ENCODE measurements at places on chromosomes 3 and 15.

GRCh38 chr3:50358355-50358910, 888 bp downstream of the TMEM115 start:
- no peak for DNase-seq

DNA sequence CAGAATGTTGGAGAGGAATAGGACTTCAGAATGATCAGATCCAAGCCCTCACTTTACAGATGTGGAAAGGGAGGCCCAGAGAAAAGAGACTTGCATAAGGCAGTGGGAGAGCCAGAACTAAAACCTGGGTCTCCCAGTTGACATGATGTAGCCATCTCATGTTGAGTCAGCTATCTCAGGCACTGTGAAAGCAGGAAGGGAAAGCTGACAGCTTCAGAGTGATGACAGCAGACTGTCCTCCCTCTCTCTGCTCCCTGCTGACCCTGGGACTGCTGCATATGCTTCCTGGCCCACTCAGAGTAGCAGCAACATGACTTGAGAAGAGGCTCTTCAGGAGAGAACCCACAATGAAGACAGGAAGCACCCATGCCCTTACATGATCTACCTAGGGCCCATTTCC, 14.7 kb downstream of the FHIT start:
- DNase-seq: no peak

DNA sequence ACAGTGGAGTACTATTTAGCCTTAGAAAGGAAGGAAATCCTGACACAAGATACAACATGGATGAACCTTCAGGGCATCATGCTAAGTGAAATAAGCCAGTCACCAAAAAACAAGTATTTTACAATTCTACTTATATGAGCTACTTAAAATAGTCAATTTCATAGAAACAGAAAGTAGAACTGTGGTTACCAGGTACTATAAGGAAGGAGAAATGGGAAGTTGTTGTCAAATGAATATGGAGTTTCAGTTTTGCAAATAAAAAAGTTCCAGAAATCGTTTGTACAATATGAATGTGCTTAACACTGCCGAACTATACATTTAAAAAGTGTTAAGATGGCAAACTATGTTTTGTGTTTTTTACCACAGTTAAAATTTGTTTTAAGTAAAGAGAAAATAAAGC, 26.8 kb downstream of the TRANK1 start:
- no peak for DNase-seq

DNA sequence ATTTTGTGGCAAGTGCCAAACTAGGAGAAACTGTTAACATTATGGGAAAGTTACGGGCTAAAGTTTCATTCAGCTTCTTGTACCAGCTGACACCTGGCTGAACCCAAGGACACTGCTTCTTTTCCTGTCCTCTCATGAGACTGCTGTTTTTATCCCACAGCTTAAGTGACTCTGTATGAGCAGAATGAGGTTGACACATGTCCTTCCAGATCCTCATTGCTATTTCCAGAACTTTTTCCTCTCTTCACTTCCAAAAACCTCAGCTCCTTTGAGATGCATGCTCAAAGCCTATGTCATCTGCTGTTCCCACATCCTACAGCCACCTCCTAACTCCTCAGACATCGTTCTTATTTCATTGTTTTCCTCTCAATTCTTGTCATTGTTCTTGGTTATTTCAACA, 183.6 kb downstream of the DCLK3 start:
- no peak for DNase-seq

DNA sequence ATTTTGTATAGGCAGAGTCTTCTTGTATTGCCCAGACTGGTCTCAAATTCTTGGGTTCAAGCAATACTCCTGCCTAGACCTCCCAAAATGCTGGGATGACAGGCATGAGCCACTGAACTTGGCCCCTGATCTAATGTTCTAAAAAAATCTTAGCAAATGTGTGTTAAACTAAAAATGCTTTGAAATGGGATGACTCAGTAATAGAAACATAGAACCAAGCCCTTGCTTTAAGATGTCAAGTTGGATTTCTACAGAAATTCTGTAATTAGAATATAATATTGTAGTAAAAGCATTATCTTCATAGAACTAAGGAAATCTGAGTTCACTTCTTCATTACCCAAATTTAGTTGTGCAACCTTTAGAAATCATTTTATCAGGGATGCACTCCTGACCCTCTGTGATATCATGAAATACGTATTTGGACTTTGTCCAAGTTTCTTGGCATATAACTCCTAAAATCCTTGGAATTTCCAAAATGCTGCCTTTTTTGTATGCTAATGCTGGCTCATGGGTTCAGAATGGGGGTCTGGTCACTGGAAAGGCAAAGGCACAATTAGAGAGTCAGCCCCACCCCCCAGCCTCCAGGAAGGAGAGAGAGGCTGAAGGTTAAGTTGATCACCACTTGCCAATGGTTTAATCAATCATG, 217.3 kb downstream of the TP63 start:
- no peak for DNase-seq

GRCh38 chr3:100360757-100361496, 26.4 kb downstream of the NIT2 start:
- DNase-seq: no peak

DNA sequence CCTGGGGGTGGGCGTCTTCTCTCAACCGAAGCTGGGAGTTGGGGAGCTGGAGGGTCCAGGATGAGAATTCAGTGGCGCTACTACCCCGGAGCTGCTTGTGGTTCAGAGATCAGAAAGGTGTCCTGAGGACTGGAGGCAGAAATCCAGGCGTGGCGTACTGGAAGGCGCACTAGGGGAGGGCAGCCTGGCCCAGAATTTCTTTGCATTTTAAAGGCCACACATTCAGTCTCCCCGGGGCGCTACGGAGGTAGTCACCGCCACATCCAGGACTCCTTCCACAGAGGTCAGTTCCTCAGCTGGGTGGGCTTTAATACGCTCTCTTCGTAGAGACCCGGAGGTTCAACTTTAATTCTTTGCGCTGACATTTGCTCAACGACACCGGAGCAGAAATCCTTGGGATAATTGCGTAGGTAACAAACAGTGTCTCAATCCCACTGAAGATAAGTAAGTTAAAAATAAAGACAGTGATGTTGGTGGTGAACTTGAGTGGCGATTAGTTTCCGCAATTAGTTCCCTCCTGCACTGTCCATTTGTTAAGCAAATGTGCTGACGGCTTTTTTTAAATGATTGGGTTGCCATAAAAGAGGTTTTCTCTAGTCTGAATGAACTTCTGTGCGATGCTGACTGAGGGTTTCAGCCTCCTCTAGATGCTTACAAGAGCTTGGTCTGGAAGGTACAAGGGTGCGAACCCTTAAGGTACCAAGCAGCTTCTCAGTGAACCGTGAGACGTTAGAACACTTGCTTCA, 535 bp downstream of the MCTP2 start:
- no peak for DNase-seq

GRCh38 chr15:101380146-101380545, 85.1 kb upstream of the SNRPA1 start:
- DNase-seq: no peak

GRCh38 chr3:111352585-111352984, 189.4 kb upstream of the CD96 start:
- no peak for DNase-seq

DNA sequence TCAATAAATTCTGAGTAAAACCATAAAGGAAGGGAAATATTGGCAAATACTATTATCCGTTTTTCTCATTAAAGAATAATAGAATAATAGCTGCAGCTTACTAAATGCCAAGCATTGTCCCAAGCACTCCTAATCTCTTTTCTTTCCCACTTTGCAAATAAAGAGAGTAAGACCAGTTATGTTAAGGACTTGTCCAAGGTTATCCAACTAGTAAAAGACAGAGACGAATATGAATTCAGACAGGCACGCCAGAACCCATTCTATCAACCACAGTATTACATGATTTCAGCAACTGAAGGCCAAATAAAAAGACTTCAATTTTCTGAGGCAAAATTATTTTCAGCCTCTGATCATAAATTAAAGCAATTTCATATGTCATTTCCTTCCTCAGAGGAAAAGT, 235.5 kb downstream of the STAG1 start:
- no peak for DNase-seq

GRCh38 chr15:69158201-69158842, 2.1 kb upstream of the GLCE start:
- no peak for DNase-seq

DNA sequence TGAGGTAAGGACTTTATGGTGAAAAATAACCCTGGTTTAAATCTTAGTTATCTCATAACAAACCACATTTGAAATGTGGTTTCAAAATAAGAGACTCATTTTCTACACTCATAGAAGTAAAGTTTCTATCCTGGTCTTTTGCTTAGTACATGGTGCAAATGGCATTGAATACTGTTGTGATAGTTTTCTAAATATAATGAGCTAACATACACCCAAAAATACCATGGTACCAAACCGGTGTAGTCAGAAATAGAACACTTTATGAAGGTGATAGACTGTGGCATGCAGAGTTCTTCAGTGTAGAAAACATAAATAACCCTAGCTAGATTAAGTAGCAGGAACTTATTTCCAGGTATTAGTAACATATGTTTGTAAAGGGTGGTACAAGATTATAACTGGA, 629.4 kb downstream of the PLOD2 start:
- DNase-seq: no peak

GRCh38 chr3:73484656-73485248, 140.0 kb downstream of the PDZRN3 start:
- DNase-seq: no peak

- no peak for DNase-seq
Observed at GRCh38 chr3:101677436-101678286, 729 bp upstream of the ZBTB11 start.

DNA sequence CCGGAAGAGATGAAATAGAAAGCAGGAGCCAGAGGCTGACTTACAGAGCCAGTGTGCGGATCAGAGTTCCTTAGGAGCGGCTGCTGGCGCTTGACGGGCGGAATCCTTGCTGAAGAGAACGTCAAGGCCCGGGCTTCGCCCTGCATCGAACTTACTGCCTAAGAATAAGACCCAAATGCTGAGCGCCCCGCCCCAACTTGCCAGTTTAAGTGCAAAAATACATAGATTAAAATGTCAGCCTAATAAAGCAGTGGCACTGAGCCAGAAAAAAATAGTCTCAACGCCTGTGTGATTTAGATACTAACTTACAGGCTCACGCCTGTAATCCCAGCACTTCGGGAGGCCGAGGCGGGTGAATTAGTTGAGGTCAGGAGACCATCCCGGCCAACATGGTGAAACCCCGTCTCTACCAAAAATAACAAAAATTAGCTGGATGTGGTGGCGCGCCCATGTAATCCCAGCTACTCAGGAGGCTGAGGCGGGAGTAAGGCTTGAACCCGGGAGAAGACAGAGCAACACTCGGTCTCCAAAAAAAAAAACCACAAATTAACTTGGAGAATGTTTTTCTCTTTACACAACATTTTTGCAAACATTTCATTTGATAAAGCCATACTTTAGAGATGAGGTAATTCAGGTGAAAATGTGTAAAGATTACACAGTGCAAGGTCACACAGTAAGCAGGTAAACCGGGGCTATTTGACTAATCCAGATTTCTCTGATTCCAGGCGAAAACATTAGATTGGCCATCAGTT, 1.2 kb upstream of the UBP1 start:
- DNase-seq: no peak

GRCh38 chr3:129358772-129359371, 69.6 kb downstream of the EFCAB12 start:
- no peak for DNase-seq

DNA sequence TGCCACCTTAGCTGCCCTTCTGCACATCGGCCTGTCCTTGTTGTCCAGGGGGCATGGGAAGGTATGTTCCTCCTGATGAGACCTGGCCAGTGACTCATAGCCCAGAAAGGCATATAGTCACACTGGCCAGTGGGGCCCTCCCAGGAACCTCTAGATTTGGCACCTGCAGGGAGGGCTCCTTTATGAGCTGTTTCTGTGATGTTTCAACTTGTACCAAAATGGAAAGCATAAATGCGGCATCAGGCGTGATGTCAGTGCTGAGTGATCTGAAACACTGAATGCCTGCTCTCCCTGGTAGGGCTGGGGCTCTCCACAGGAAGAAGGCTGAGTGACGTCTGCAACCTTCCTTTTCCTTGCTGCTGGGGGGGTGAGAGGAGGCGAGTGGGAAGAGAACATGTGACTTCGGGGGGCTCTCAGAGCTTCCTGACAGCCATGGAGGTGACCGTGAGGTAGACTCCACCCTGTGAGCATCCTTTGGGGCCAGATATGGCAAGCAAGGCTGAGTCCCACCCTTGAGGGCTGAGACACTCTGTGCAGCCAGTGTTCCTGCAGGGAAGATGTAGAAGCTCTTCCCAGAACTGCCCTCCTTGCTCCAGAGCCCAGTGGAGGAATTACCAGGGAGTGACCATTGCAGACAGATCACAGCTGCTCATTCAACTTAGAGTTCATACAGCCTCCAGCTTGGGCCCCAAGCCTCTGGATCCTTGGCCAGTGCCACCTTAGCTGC, 37.1 kb upstream of the APEH start:
- no peak for DNase-seq

GRCh38 chr3:114093596-114093995, 37.1 kb downstream of the QTRT2 start:
- DNase-seq: peak; percentile 93

GRCh38 chr3:24338409-24339130, 156.1 kb downstream of the THRB start:
- DNase-seq: peak; percentile 10

DNA sequence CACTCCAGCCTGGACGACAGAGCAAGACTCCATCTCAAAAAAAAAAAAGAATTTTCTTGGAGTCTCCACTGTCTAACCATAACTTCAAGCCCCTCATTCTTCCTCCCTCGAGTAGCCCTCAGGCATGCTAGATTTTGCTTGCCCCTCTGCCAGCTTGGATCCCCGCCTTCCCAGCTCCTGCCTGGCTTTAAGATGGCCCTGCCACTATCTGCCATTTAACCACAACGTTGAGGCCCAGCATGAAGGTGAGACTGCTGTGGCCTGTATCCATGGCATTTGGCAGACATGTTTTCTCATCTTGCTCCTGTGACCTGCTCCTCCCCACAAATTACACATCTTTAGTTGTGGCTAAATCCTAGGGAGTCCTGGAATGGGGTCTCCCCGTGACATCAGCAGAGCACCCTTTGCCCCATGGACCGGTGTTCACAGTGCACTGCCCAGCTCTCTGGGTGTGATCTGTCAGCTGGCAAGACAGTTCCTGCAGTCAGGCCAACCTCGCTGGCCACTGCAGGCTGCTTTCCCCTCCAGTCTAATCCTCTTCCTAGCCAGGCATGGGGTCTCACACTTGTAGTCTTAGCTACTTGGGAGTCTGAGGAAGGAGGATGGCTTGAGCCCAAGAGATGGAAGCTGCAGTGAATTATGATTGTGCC, 10.4 kb downstream of the VPS18 start:
- DNase-seq: no peak

GRCh38 chr3:176078906-176079305, 1118.4 kb downstream of the TBL1XR1 start:
- no peak for DNase-seq

- no peak for DNase-seq
Observed at GRCh38 chr3:13556917-13557316, 8.0 kb downstream of the FBLN2 start.

GRCh38 chr3:12729051-12729651, 29.9 kb downstream of the TMEM40 start:
- DNase-seq: no peak

DNA sequence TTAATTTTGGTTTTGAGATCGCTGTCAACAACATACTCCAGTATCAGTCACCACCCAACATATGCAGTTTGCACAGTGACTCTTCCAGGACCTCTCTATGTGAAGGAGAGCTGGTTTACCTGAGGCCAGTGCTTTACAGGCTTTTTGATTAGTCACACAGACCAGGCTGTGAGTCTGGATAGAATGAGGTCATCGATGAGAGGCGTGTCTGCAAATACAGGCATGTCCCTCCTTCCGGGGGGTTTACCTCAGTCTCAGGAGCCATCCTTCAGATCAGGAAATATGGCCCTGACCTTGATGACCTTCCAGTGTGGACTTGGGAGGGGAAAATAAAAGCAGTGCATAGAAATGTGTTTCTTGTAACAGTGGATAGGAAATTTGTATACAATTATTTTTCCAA, 46.9 kb downstream of the KBTBD12 start:
- DNase-seq: no peak

GRCh38 chr15:53978253-53978906, at the start of gene UNC13C:
Gene UNC13C, plus strand, starts transcription at chr15:53978441. Its CDS starts 34,463 bp downstream, at chr15:54012904.
- DNase-seq: no peak
